ENCODE measurements at places on chromosomes 7 and 10.

DNA sequence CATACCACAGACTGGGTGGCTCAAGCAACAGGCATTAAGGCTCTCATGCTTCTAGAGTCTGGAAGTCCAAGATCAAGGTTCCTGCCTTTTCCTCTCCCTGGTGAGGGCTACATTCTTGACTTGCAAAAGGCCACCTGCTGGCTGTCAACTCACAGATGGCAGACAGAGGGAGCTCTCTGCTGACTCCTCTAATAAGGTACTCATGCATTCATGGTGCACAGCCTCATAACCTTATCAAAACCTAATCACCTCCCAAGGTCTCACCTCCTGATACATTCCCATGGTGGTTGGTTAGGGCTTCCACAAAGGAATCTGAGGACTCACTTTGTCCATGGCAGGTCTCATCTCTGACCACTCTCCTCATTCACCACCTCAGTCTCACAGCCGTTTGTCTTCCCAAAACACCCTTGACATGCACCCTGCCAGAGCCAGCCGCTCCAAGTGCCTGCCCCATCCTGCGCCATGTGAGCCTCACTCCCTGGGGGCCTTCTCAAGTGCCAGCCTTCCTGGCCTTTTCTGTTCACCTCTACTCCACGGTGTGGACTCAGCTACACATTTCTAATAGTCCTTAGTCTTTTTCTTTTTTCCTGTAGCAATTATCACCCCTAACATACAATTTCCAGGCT lies 400.3 kb upstream of the ADARB2 start:
- peak; percentile 19 for DNase-seq

- DNase-seq = no peak
These were observed 744 bp downstream of the TRIP6 start for GRCh38 chr7:100867776-100868485.

GRCh38 chr10:59879363-59879913 lies 26.9 kb downstream of the CCDC6 start:
- DNase-seq = no peak

DNA sequence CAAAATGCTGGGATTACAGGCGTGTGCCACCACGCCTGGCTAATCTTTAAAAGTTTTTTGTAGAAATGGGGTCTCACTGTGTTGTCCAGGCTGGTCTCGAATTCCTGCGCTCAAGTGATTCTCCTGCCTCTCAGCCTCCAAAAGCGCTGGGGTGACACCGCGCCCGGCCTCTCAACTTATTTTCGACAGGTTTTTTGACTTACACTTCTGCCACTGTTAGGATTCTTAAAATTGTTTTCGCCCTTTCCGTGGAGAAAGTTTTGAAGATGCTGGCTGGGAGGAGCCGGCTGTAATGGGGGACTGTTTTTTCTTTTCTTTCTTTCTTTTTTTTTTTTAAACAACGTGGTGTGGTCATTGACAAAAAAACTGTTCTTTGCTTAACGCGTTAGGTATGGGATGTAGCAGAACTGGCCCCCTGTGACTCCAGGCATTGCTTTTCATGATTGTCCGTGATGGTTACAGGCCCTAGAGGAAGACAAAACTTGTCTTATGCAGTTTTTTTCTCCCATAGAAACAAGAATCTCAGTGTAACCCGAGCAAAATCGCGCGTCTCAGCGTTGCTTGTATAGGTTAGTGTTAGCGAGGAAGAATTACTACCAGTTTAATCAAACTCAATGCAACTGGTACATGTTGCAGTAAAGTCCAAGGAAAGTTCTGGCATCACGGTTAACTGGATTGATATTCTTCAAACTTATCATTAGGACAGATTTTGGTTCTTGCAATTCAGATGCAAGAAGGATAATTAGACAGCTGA lies 72.2 kb downstream of the DAGLB start:
- DNase-seq = peak; percentile 33

DNA sequence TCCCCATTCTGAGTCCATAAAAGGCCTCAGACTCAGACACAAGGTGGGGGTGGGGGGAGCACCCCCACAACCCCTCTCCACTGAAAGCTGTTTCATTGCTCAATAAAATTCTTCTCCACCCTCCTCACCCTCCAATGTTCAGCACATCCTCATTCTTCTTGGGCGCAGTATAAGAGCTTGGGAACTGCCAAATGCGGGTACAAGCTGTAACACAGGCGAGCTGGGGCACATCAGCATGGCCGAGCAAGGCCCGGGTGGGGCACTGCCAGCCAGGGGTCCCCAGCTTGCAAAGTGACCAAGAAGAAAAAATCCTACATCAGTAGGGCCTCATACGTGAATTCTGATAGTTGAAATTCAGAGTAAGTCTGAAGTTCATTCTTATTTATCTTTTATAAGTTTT lies 50.1 kb downstream of the CACUL1 start:
- no peak for DNase-seq

GRCh38 chr7:136555933-136556332 lies 312.5 kb upstream of the CHRM2 start:
- no peak for DNase-seq

DNA sequence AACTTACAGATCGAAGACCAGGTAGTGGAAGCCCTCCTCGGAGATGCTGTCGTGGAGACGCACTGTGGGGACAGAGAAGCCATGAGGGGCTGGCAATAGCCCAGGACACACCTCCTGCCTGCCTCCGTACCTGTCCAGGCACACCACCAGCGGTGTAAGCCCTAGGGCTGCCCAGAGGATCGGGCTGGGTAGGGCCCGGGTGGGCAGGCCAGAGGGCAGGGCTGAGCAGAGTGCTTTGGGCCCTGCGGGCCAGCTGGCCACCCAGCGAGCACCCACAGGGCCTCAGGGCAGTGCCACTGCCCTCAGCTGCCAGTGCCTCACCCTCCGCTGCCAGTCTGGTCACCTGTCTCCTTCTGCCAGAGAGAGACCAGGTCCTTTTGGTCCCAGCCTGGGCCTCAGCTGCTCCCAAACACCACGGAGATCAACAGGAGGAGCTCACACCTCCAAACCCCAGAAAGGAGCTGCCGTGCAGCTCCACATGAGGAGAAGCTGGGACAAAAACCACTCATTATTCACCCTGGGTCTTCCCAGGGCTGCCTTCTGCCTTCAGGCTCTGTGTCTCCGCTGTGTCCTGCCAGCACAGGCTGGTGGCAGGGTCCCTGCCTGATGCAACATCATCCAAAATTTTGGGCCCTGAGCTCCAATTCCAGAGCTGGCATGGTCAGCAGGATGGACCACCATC lies 58.2 kb downstream of the YKT6 start:
- no peak for DNase-seq

DNA sequence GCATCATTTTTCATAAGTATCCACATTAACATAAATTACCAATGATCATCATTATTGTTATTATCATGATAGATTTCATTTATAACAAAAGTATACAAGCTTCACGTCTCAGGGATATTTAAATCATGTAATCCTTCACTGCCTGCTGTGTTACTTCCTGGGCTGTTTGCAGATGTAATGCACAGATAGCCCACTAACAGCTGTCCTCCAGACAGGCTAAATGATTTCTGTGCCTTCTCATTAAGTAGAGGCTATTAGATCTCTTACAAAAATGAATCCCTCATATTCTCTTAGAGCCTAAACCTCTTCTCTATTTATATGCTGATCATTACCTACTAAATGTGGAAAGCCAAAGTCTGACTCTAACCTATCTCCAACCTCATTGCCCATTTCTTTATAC lies 9.3 kb downstream of the PCLO start:
- DNase-seq = no peak

- DNase-seq = peak; percentile 49
These were observed 101.1 kb upstream of the TARP start for GRCh38 chr7:38374507-38374906.

DNA sequence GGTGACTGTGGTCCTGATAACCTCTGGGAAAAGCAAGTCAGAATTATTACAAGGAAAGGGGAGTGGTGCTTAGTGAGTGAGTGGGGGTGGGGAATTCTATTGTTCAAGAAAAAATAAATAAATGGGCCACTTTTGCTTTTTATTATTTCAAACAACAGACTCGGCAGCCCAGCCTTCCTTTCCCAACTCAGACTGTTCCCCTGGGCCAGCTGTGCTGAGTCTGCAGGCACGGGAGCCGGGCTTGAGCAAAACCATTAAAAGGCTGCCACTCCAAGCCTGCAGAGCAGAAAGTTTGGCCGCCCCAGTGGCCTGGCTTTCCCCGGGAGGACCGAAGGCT lies 90.0 kb downstream of the PLXNA4 start:
- no peak for DNase-seq

GRCh38 chr7:129122078-129122750 lies 22.3 kb upstream of the TSPAN33 start:
- no peak for DNase-seq

Measured in activated CD4-positive, alpha-beta memory T cell treated with anti-CD3 and anti-CD28 coated beads for 36 hours (primary cell).